Mesenchymal stem cell (in vitro differentiated cells and primary cell): ENCODE measurements at places on chromosomes 5 and 9.

- peaks cover 36% of the 10 kb centered on the region for H3K36me3 ChIP-seq
- H3K27me3 ChIP-seq = no peaks in the 10 kb centered on the region
- H3K4me1 ChIP-seq = peaks cover 22% of the 10 kb centered on the region
- no peak for DNase-seq
- no peak overlapping the region for H3K4me3 ChIP-seq
- H3K27ac ChIP-seq = peak overlapping the region; percentile 28
Observed at GRCh38 chr5:14339468-14339867, 196.3 kb downstream of the TRIO start.

DNA sequence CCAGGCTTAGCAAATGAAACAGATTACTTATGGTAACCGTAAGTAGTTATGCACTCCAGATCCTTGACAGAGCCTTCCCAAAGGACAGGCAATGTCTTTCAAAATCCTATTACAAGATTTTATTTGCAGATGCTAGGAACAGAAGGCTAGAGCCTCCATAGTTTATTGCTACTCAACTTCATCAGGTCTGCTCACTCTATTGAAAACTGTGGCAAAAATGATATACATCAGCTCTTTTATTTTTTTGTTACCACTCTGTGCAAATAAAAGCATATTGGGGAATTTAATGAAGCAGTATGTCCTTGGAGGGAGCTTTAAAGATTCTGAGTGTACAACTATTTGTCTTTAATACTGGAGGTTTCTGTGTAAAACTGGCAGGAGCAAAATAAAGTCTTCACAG, 46.5 kb downstream of the SLC44A1 start:
- no peaks in the 10 kb centered on the region for H3K27me3 ChIP-seq
- no peaks in the 10 kb centered on the region for H3K36me3 ChIP-seq
- no peaks in the 10 kb centered on the region for H3K4me1 ChIP-seq
- H3K27ac ChIP-seq = no peak overlapping the region

- peaks cover 8% of the 10 kb centered on the region for H3K4me1 ChIP-seq
- DNase-seq = no peak
- no peak overlapping the region for H3K27ac ChIP-seq
- H3K36me3 ChIP-seq = no peaks in the 10 kb centered on the region
- H3K27me3 ChIP-seq = no peaks in the 10 kb centered on the region
Observed at GRCh38 chr5:95838556-95838955, 16.0 kb upstream of the GLRX start.

DNA sequence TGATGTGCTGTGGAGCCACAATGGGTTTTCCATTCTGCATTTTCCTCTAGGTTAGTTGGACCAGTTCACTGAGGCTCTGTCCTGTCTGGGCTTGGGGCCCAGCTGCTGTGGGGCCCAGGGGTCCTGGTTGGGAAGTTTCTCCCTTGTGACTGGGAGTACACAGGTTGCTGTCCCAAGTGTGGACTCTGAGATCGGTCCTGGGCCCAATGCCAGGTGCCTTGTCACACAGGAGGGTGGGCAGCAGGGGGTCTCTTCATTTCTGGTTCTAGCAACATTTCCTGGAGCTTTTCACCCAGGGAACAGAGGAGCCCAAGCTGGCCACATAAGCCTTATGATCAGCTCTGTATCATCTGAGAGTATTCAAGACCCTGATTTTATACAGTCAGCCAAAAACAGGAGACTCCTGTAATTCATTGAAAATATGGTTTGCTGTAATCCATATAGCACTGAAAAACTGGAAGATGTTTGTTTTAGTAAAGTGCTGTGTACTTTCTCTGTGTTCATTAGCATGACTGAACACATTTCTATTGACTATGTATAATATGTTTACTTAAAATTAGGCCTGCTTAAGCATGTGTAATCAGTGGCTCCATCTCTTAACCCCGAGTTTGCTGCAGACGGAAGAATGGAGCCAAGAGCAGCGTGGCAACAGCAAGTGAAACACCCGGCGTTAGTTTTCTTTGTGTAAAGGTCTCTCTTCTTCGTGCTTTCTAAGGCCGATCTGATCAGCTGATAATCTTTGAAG, 62.5 kb downstream of the MVB12B start:
- H3K36me3 ChIP-seq = peaks cover 9% of the 10 kb centered on the region
- H3K4me3 ChIP-seq = no peak overlapping the region
- no peak overlapping the region for H3K27ac ChIP-seq
- peaks cover 1% of the 10 kb centered on the region for H3K4me1 ChIP-seq
- DNase-seq = no peak

GRCh38 chr5:175775416-175775815, 96.0 kb upstream of the CPLX2 start:
- H3K27ac ChIP-seq = no peak overlapping the region
- peaks cover 1% of the 10 kb centered on the region for H3K4me1 ChIP-seq
- no peak for DNase-seq
- no peak overlapping the region for H3K4me3 ChIP-seq

GRCh38 chr5:172943283-172943841, 15.9 kb upstream of the RPL26L1 start:
- DNase-seq = peak; percentile 95
- H3K36me3 ChIP-seq = peaks cover 54% of the 10 kb centered on the region
- peak overlapping the region; percentile 80 for H3K27ac ChIP-seq
- no peaks in the 10 kb centered on the region for H3K27me3 ChIP-seq
- peaks cover 24% of the 10 kb centered on the region for H3K4me1 ChIP-seq

- H3K27me3 ChIP-seq = no peaks in the 10 kb centered on the region
- no peak for DNase-seq
- no peaks in the 10 kb centered on the region for H3K36me3 ChIP-seq
- no peak overlapping the region for H3K27ac ChIP-seq
- no peak overlapping the region for H3K4me3 ChIP-seq
Observed at GRCh38 chr5:19270153-19270552, 717.8 kb downstream of the CDH18 start.

DNA sequence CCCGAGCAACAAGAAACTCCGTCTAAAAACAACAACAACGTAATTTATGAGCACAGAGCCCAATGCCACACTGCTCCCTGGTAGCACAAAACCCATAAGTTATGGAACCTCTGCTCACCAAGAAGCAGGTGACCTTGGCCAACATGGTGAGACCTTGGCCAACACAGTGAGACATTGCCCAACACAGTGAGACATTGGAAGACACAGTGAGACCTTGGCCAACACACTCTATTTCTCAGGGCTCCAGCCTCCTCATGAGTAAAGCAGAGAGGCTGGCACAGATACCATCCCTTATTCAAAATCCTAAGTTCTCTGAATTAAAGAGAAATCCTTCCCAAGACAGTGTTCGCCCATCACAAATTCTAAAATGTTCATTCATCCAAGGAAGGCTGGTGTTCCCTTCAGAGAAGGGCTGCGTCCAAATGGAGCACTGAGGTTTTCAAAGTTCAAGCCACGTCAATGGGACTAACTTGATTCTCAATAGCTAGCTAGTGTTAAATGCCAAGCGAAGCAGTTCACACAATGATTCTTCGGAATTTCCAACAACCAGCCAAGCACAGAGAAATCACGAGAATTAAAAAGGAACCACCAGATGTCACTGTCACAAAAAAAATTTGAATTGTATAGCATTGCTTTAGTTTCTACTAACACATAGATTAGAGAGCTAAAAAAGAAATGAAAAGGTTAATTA, 29.5 kb downstream of the TTC39B start:
- H3K36me3 ChIP-seq = peaks cover 4% of the 10 kb centered on the region
- DNase-seq = peak; percentile 38
- H3K4me3 ChIP-seq = no peak overlapping the region

DNA sequence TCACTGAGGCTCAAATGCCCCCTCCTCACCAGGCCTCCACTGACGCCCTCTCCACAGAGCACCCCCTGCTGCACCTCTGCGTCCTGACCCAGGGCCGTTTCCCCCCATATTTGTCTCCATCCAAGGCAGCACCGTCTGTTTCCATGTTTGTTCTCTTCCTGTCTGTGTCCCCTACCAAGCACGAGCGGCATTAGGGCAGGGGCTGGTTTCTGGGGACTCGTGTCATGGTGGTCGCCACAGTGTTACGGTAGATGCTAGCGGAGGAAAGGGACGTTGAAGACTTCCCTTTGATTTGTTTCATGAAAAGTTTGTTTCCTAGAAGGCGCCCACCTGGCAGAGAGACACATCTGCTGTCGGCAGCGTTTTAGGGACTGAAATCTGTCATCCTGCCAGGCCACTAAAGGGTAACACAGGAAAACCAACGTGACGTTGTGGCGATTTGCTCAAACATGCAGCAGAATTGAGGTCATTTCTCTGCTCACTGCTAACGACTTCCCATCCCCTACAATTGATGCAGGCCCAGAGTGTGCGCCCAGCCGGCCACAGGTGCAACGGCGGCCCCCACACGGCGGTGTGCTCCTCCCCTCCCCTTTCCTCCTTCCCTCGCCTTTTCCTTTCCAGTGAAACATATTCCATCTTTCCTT, 79.3 kb upstream of the IRX4 start:
- no peak overlapping the region for H3K4me3 ChIP-seq
- H3K27me3 ChIP-seq = no peaks in the 10 kb centered on the region
- no peaks in the 10 kb centered on the region for H3K4me1 ChIP-seq

DNA sequence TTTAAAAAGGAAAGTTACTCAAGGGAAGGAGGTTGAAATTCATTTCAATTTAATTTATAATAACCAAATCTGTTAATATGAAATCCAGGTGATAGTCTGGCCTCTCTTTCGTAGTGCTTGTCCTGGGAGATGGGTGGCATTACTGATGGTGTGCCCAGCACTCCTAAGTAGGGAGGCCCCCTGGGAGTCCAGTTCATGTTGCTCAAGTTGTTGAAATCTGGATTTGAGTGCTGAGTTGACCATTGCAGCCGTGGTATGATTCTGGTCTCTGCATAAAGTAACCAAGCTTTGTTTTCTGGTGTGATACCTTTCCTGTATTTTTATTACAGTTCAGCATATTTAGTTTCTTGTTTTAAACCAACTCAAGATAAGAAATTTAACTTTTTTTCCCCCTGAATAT, 287.8 kb downstream of the FANCC start:
- DNase-seq = no peak
- H3K4me1 ChIP-seq = peaks cover 35% of the 10 kb centered on the region
- no peaks in the 10 kb centered on the region for H3K27me3 ChIP-seq

DNA sequence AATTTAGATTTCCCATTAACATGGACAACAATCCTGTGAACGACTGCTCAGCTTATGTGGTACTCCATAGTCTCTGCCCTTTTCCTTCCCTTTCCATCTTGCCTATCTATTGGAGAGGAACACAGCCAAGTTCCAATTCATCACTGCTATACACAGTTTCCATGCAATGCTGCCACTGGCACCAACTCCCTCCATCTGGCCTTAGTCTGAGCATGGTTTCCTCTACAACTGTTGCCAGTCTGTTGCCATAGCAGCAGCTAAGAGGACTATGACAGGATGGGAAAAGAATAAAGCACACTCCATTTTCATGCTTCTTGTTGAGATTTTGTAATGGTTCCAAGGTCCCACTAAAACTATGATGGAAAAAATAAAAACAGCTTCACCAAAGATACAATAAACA, 189.0 kb downstream of the HCN1 start:
- no peaks in the 10 kb centered on the region for H3K27me3 ChIP-seq
- H3K36me3 ChIP-seq = no peaks in the 10 kb centered on the region
- H3K4me3 ChIP-seq = no peak overlapping the region
- peak; percentile 55 for DNase-seq
- no peak overlapping the region for H3K27ac ChIP-seq

DNA sequence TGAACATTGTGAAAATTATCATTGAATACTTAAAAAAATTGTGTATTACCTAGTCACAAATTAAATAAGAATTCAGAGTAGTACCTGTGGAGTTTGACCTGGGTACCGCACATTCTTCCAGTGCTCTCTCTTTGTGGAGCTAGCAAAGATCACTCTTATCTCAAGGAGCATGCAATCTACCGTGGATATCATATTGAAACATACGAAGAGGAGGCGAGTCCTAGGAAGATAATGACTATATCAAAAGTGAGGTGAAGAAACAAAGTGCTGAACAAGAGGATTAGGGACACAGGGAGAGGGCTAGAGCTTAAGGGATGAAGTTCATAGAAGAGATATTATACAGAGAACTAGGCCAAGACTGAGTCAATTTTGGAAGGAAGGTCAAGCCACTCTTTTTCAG, 55.9 kb upstream of the NR3C1 start:
- no peak overlapping the region for H3K27ac ChIP-seq
- no peak for DNase-seq
- H3K4me3 ChIP-seq = no peak overlapping the region
- H3K4me1 ChIP-seq = no peaks in the 10 kb centered on the region

DNA sequence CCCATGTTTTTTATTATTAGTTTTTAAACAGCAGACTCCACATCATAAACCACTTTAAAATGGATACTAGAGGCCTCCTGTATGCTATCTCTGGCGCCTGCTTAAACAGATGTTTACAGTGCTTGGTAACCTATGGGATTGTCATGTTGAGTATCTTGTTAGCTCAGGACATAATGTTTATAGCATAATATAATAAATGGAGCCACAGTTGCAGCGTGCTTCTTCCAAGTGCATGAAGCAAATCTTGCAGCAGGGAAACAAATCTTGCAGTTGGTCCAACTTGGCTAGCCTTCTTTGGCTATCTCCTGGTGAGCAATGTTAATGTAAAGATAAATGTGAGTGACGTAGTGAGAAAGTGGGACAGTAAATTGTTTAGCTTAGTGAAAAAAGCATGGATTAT, 2.8 kb downstream of the GHR start:
- H3K36me3 ChIP-seq = no peaks in the 10 kb centered on the region
- peaks cover 10% of the 10 kb centered on the region for H3K4me1 ChIP-seq
- H3K27me3 ChIP-seq = peaks cover 24% of the 10 kb centered on the region

GRCh38 chr9:77131399-77131798, 45.9 kb upstream of the VPS13A start:
- H3K4me1 ChIP-seq = no peaks in the 10 kb centered on the region
- H3K27me3 ChIP-seq = peaks cover 14% of the 10 kb centered on the region
- H3K27ac ChIP-seq = no peak overlapping the region

- no peaks in the 10 kb centered on the region for H3K4me1 ChIP-seq
- no peaks in the 10 kb centered on the region for H3K36me3 ChIP-seq
- H3K4me3 ChIP-seq = no peak overlapping the region
- no peak for DNase-seq
- no peaks in the 10 kb centered on the region for H3K27me3 ChIP-seq
Observed at GRCh38 chr5:23332650-23333251, 174.7 kb upstream of the PRDM9 start.

GRCh38 chr5:11609570-11610303, 294.5 kb downstream of the CTNND2 start:
- H3K27ac ChIP-seq = no peak overlapping the region
- no peak overlapping the region for H3K4me3 ChIP-seq
- H3K4me1 ChIP-seq = no peaks in the 10 kb centered on the region

- no peak for DNase-seq
- no peaks in the 10 kb centered on the region for H3K27me3 ChIP-seq
- H3K4me1 ChIP-seq = peaks cover 1% of the 10 kb centered on the region
Observed at GRCh38 chr9:125176636-125177035, 13.0 kb downstream of the PPP6C start.

- DNase-seq = no peak
- no peak overlapping the region for H3K27ac ChIP-seq
- H3K27me3 ChIP-seq = no peaks in the 10 kb centered on the region
Observed at GRCh38 chr9:129548571-129549135, 72.2 kb downstream of the C9orf50 start.

- peaks cover 22% of the 10 kb centered on the region for H3K27me3 ChIP-seq
- peak; percentile 81 for DNase-seq
- H3K27ac ChIP-seq = no peak overlapping the region
- H3K4me1 ChIP-seq = peaks cover 44% of the 10 kb centered on the region
Observed at GRCh38 chr5:317086-317811, 4.3 kb upstream of the AHRR start.

- H3K36me3 ChIP-seq = peaks cover 3% of the 10 kb centered on the region
- H3K27me3 ChIP-seq = no peaks in the 10 kb centered on the region
- peaks cover 25% of the 10 kb centered on the region for H3K4me1 ChIP-seq
- DNase-seq = peak; percentile 83
Observed at GRCh38 chr5:154368041-154368800, 77.6 kb upstream of the SAP30L start.
